Activated naive CD8-positive, alpha-beta T cell treated with anti-CD3 and anti-CD28 coated beads, Interleukin-2, amount 10 ng/mL, durations not matched to agents 7 days and 5 days (primary cell): ENCODE measurements at places on chromosomes 16 and 17. TPM values are rescaled to one million over a fixed set of nuclear protein-coding genes. Genes with fewer than 3 reads are reported as not detected.

- peak; percentile 75 for DNase-seq
These were observed 43.9 kb upstream of the TEX2 start for GRCh38 chr17:64306850-64307463.

DNA sequence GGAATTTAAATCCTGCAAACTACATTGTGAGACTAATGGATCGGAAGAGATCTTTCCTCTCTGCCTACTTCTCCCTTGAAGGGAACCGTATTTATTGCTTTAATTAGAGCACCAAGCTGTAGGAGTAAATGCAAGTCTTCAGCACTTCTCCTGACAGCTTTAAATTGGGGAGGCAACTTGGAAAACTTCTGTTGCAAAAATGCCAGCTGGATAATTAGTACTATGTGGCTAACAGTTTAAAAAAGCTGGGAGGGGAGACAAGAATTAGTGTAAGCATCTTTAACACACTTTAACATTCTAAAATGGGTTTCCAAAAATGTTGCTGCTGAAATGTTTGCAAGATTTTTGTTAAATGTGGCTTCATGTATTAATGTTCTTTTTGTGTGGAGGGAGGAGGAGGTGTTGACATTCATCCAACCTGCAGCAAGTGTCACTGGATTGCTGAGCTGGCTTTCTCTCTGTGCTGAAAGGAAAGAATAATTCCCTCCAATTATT lies 108.5 kb downstream of the PCTP start:
- no peak for DNase-seq

DNA sequence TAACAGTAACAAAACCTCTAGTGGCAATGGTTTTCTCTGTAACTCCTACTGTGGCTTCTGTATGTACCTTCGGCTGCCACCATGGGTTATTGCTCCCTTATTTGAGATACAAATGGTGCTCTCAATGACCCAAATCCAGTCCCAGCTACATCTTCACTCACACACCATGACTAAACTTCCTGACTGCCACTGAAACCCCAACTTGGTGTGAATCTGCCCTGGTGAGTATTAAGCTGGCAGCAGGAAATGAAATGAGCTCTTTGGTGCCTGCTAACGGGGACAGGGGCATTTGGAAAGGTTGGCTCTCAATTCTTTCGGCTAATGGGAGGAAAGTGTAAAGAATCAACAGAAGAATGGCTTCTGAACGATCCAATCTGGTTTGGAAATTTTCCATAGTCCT lies 7.5 kb upstream of the SLC35B1 start:
- DNase-seq, result no peak

- no peak for DNase-seq
These were observed 278.3 kb upstream of the IRX3 start for GRCh38 chr16:54564841-54565240.

Gene TNRC6C
- 74.7 TPM for total RNA-seq
